SHP77 treated with DMSO at 0.1 percent for 48 hours (cell line): ENCODE measurements at places on chromosomes 6 and 20.

GRCh38 chr6:169807699-169808607 is 56.5 kb downstream of the ERMARD start:
- DNase-seq, result no peak

DNA sequence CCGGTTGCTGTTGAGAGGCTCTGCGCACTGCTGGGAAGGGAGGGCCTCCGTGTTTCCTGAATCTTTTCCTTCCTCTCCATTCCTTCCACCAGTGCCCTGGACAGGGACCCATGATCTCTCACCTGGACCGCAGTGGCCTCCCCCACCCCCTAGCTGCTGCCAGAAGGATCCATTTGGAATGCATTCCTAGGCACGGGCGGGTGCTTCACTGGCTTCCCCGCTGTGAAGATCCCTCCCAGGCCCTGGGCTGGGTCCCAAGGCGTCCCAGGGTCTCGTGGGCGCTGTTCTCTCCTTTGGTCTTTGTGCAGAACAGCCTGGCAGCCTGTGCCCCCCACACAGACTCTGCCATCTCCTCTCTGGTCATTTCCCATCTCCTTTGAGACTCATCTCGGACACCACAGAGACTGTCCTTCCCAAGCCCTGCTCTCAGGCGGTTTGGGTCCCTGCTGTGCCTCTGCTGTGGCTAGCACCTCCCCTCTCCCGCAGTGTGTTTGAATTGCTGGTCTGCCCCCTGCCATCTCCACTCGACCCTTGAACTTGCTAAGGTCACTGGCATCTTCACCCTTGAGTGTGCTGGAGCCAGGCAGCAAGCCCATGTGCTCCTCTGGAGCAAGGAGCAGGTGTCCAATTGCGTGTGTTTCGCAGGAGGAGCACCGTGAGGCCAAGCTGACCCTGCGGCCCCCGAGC is 59.0 kb downstream of the TCP11 start:
- no peak for DNase-seq

- DNase-seq, result no peak
These were observed 45.6 kb upstream of the ANKEF1 start for GRCh38 chr20:9989066-9989724.

GRCh38 chr6:112956696-112957535 is 609.8 kb downstream of the RFPL4B start:
- DNase-seq, result no peak

DNA sequence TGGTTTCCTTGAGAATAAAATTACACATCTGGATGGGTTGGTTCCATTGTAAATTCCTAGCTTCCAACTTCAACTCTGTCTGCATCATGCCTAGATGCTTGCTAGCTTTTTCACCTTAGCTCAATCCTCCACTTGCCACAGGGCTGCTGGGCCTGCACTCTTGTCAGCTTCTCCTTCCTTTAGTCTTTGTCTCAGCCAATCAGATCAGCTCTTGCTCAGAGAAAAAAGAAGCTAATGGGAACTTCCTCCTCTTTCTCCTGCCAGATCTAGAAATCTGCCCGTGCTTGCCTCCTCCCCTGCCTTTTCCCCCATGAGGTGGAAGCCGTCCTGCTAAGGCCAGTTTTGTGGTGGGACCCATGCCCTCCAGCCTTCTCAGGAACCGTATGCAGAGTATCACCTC is 18.5 kb downstream of the RAE1 start:
- DNase-seq, result no peak

GRCh38 chr6:108945681-108946159 is 97.5 kb downstream of the ARMC2 start:
- DNase-seq, result peak; percentile 65

- no peak for DNase-seq
These were observed 41.0 kb downstream of the AKIRIN2 start for GRCh38 chr6:87661016-87661415.

- DNase-seq, result no peak
These were observed 109.8 kb upstream of the MAN1A1 start for GRCh38 chr6:119459207-119459974.

- peak; percentile 51 for DNase-seq
These were observed 29.1 kb upstream of the SERPINB9 start for GRCh38 chr6:2931970-2932748.

DNA sequence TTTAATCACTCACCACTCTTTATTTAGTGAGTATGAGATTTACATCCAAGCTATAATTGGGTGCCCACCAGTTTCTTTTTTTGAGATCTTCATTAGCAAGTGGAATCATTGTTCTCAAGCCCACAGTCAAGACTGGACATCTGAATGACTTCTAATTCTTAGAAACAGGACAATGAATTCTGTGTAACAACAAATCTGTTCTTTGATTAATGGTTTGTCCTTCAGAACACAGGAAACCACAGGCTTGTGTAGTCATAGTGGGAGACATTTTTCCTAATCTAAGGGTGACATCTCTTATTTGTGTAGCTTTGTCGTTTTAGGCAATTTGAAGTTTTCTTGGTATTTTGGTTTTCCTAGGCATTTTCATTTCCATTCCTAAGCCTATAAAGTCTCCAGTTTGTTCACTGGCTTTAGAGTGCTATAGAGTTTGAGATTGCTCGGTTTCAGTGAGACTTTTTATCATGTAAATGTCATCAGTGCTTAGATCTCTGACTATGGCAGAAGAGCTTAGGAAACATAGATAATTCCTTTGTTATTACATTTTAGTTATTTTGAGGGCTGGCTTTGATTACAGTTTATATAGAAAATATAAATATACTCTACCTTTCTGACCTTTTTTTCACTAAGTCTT is 903.9 kb upstream of the MAP3K7 start:
- DNase-seq, result no peak

DNA sequence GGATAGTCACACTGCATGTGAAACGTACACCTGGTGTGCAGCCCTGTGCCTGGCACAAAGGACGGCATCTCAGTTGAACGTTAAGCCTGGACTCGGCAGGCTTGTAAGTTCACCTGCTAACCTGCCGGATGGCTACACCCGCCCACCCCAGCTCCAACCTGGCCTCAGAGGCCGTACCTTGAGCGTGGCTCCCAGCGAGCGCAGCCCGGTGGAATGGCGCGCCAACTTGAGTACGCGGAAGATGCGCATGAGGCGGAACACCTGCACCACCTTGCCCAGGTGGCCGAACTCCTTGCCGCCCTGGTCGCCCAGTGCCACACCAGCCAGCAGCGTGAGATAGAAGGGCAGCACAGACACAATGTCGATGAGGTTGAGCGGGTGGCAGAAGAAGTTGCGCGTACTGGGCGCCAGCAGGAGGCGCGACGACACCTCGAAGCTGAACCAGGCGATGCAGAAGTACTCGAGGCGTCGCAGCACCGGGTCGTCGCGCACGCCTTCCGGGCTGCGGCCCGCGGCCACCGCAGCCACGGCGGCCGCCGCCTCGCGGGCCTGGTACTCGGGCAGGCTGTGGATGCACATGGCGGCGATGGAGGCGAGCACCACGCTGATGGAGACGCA is 3.3 kb downstream of the KCNS1 start:
- no peak for DNase-seq

- no peak for DNase-seq
These were observed 28.3 kb upstream of the ID1 start for GRCh38 chr20:31576751-31577150.

DNA sequence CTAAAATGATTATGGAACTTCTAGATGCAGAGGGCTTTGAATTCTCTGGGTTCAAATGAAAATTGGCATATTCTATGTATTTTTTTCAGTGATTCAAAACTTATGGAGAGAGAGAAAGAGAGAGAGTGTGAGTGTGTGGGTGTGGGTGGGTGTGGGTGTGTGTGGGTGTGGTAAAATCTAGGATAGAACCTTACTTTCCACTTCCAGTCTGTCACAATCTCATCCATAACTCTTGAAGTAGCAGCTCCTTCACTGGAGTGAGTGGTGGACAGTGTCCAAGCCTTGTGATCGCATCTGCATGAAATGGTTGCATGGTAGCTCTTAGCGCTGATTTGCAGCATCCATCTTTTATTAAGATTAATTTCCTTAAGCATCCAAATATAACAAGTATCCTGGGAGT is 37.7 kb downstream of the ADGB start:
- DNase-seq, result no peak

- DNase-seq, result no peak
These were observed 9.3 kb downstream of the ECT2L start for GRCh38 chr6:138805016-138805765.

DNA sequence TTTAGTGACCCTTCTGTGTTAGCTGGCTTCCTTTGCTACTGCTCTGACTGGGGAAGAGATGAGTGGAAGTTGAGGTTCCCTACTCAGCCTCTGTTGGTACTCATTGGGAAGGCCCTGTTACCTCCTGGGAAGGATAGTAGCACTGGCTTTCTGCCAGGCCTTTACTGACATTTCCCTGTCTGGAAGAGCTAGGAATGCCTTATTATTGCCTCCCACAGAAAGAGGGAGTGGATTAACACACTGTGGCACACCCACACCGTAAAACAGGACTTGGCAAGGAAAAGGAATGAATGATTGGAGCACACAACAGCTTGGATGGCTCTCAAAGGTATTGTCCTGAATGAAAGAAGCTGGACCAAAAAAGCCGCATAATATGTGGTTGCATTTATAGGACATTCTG is 12.2 kb downstream of the ZNF831 start:
- no peak for DNase-seq

DNA sequence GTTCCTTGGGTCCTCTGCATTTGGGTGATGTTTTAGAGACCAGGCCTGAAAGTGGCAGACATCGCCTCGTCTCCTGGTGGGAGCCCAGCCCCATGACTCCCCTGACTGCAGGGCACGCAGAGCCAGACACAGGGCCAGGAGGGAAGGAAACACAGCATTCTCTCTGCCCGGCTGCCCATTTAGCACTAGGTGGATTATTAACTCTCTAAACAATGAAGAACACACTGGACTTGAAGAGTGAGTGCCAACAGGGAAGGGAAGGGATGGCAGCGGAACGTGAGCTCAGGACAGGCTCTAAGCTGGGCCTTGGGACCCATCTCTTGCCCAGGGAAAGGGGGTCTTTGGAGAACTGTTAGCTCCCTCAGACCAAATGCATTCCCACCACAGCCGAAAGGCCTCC is 80.4 kb downstream of the TBXT start:
- no peak for DNase-seq

DNA sequence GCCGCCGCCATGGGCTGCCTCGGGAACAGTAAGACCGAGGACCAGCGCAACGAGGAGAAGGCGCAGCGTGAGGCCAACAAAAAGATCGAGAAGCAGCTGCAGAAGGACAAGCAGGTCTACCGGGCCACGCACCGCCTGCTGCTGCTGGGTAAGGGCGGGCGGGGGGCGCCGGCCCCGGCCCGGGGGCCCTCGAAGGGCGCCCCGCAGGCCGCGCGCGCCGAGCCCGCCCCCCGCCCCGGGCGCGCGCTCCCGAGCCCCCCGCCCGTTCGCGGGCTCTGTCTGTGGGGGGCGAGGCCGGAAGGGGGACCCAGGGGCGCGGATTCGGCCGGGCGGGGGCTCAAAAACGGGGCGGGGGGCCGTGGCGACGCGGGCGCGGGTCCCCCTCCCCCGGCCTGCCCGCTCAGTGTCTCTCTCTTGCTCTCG is 39.2 kb downstream of the GNAS start:
- no peak for DNase-seq

DNA sequence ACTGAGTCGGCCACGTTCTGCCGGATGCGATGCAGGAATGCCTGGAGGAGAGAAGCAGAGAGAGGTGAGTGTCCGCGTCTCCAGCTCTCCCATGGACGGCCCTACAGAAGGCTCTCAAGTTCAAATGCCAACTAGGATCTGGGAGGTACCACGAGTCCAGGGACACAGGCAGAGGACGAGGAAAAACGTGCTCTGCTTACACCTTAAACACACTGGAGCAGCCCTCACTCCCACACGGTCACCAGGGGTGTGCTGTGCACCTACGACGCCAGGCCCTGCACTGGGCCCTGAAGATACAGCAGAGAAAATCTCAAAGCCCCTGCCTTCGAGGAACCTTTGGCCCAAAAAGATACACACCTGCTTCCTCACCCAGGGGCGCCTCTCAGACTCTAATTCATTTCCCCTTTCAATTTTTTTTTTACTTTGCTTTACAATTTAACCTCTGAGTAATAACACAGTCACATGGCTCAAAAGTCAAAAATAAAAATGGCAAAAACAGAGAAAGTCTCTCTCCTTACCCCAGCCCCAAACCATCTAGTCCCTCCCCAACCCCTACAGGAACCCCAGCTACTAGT is 79.9 kb downstream of the PREX1 start:
- DNase-seq, result no peak

DNA sequence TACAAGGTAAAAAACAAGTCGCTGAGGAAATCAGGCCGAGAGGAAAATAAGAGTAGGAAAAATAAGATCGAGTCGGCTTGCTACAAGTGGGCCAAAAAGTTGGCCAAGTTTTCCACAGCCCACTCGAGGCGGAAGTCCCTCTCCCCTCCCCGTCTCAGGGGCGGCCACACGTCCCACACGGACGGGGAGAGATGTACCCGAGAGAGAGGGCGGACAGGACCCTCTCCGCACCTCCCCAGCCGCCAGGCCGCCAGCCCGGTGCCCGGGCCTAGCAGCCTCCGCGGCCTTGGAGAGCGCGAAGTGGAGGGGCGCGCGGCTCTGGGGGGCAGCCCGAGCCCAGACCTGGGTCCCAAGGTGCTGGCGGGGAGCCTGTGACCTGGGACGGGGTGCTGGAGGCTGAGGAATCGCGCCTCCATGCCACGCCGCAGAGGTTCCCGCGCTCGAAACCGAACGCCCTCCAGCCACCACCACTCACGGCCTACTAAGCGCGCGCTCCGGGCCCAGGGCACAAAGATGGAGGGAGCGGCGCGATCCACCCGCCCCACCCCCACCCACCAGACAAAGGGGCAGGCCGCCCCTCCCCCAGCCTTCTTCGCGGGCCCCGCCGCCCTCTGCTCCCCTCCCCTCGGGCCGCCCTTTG is 1.9 kb upstream of the HMGA1 start:
- DNase-seq, result no peak

DNA sequence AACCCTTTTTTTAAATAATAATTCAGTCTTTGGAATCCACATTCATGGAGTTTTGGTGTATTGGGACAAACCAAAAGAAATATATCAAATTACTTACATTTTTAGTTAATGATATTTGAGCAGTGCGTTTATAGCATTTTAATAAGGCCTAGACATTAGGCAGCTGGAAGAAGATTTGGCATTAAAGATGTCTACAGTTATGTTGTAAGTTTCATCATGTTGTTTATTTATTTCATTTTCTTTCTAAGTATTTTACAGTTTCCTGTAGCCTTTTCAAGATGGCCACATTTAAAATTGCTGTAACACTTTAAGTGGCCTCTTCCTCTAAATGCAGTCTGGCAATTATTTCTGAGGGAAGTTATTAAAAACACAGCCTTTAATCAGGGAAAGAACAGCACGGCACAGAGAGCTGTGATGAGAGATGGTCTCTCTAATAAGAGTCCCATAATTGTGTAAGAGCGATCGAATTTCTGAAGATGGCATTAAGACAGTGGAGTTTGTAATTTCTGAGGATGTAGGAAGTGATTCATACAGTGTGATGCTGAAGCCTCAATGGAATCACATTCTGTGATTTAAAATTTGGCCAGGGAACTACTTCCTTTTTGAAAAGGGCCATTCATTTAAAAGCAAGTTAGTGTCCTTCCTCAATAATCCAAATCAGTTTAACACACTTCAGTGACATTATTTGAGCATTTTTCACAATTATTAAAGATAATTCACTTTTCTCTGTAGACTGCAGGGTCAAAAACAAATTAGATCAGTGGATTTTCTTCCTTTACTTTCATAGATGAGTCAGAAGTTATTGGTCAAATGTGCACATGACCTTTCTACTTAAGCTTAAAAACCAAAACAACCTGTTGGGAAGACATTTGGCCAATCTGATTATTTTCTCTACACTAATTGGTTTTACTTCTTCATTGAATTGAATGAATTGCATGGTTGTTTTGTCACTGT is 52.4 kb upstream of the EDN3 start:
- no peak for DNase-seq

GRCh38 chr20:4926531-4927156 is 74.7 kb downstream of the SLC23A2 start:
- no peak for DNase-seq
